Esophagus squamous epithelium (tissue), 5 donors: ENCODE measurements at places on chromosomes 12 and 14. TPM values are rescaled to one million over a fixed set of nuclear protein-coding genes. Genes with fewer than 3 reads are reported as not detected.

GRCh38 chr12:62106547-62107185 lies 153.5 kb upstream of the USP15 start:
- H3K27ac ChIP-seq: no peak overlapping the region
- no peaks in the 10 kb centered on the region for H3K4me1 ChIP-seq
- no peaks in the 10 kb centered on the region for H3K36me3 ChIP-seq

- H3K4me1 ChIP-seq: no peaks in the 10 kb centered on the region
- no peak overlapping the region for H3K27ac ChIP-seq
- H3K36me3 ChIP-seq: no peaks in the 10 kb centered on the region
- no peak for DNase-seq
- H3K27me3 ChIP-seq: no peaks in the 10 kb centered on the region
- H3K4me3 ChIP-seq: no peak overlapping the region
Measured at GRCh38 chr14:45868863-45869262, 615.9 kb upstream of the MIS18BP1 start.

DNA sequence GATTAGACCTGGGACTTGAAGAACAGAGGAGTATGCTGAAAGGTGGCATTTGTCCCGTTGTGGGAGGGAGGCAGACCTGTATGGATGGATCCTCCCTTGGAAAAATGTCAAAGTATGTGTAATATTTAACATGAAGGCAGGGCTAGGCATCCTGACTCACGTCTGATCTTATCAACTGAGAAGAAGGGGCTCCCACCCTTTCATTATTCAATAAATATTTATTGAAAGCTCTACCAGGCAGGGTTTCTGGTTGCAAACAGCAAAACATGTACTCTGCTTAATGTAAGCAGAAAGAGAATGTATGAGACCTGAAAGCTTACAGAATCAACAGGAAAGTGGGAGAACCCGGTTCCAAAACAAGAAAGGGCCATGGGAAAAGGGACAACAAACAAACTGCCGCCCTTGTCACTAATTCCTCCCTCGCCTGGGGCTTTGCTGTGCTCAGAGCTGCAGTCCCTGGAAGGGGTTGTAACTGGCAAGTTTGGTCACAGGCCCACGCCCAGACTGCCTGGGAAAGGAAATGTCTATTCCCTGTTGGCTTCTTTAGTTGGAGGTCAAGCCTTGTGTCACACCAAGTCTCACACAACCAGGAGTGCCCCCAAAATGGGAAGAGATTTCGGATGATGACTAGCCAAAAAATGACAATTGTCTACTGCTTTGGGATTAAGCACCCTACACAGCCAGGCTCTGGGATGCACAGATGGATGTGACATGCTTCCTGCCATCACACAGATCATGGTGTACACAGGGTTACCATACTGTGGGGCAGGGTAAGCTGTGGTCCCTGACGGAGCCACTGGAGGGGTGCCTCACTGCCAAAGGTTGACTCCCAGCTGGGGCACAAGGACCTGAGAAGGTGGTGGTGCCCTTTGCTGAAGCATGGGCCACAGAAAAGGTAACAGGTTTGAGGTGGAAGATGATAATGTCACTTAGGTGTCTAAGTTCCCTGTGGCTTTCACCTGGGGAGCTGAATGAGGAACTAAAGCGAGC lies 36.8 kb downstream of the RAB35 start:
- DNase-seq: no peak
- no peaks in the 10 kb centered on the region for H3K36me3 ChIP-seq
- peaks cover 12% of the 10 kb centered on the region for H3K4me1 ChIP-seq
- H3K27ac ChIP-seq: peak overlapping the region; percentile 88
- no peaks in the 10 kb centered on the region for H3K27me3 ChIP-seq

GRCh38 chr14:99148861-99149610 lies 123.0 kb downstream of the BCL11B start:
- no peaks in the 10 kb centered on the region for H3K36me3 ChIP-seq
- no peak overlapping the region for H3K4me3 ChIP-seq
- H3K4me1 ChIP-seq: no peaks in the 10 kb centered on the region
- no peak for DNase-seq
- no peaks in the 10 kb centered on the region for H3K27me3 ChIP-seq

- H3K27me3 ChIP-seq: no peaks in the 10 kb centered on the region
- no peaks in the 10 kb centered on the region for H3K36me3 ChIP-seq
- peak; percentile 21 for DNase-seq
- H3K4me3 ChIP-seq: peak overlapping the region; percentile 63
- peaks cover 26% of the 10 kb centered on the region for H3K4me1 ChIP-seq
Measured at GRCh38 chr12:57726151-57726883, 12.2 kb downstream of the AGAP2 start.

GRCh38 chr12:69150796-69151127 lies 88.6 kb upstream of the CPSF6 start:
- no peaks in the 10 kb centered on the region for H3K27me3 ChIP-seq
- no peak overlapping the region for H3K27ac ChIP-seq
- no peaks in the 10 kb centered on the region for H3K4me1 ChIP-seq
- H3K36me3 ChIP-seq: no peaks in the 10 kb centered on the region
- DNase-seq: no peak
- no peak overlapping the region for H3K4me3 ChIP-seq

- no peak overlapping the region for H3K4me3 ChIP-seq
- H3K27me3 ChIP-seq: no peaks in the 10 kb centered on the region
- H3K4me1 ChIP-seq: no peaks in the 10 kb centered on the region
- no peaks in the 10 kb centered on the region for H3K36me3 ChIP-seq
Measured at GRCh38 chr14:39628087-39628486, 195.9 kb upstream of the FBXO33 start.

DNA sequence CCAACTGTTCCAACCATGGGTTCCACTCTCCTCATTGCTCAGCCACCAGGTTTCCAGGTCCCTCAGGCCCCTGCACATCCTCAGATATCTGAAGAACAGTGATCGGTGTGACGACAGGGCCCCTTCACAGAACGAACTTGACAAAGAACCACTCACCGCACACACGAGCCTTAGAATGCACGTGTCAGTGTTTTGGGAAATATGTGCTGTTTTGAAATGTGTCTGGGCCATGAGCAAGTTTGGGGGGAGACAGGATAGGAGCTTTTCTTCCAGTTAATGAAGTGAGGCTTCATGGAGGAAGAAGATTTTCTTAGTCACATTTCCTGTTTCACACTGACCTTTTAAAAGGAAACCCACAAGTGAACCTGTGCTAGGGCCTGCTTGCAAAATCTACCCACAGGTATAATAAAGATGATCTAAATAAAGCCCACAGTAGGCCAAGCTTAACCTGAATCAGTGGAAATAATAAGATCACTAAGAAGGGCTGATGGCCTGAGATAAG lies 58.6 kb downstream of the ZFP36L1 start:
- H3K4me1 ChIP-seq: peaks cover 30% of the 10 kb centered on the region
- peak overlapping the region; percentile 68 for H3K27ac ChIP-seq
- H3K4me3 ChIP-seq: no peak overlapping the region
- no peak for DNase-seq

DNA sequence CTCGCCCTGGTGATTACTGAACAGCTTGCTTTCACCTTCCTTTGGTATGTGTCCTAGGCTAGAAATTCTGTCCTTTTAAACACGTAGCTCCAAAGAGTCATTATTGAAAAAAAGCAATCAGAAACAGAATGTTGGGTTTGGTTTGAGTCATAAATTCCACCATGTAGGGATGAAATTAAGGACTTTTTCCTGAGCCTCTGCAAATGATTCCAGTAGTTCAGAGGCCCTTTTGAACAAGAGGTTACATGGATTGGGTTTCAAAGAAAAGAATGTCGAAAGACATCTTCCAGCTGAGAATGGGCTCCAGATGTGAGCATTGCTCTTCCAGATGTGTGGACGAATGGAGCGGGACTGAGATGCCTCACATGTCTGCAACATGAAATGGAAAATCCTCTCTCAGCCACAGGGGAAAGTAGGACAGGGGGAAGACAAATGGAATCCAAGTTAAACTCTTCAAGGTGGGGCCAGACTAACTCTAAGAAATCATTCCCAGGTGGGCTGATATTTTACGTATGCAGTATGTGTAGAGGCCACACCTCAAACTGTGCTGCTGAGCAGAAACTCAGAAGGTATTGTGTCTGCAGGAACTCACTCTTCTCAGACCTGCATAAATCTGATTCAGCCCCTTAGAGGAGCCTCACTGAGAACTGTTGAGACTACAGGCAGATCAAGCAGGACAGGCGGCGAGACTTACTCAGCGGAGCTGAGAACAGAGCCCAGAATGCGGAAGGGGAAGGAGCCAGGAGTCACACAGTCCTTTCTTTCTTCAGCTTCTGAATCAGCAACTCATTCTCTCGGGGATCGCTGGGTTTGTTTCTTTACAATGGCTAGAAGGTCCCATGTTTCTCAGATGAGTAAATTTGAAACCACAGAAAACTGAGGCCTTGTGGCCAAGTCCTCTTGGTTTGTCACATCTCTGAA lies 23.3 kb upstream of the EMP1 start:
- H3K36me3 ChIP-seq: no peaks in the 10 kb centered on the region
- peaks cover 8% of the 10 kb centered on the region for H3K4me1 ChIP-seq
- no peak overlapping the region for H3K4me3 ChIP-seq
- peak overlapping the region; percentile 86 for H3K27ac ChIP-seq
- DNase-seq: no peak
- no peaks in the 10 kb centered on the region for H3K27me3 ChIP-seq

GRCh38 chr14:80080601-80081000 lies 130.7 kb downstream of the DIO2 start:
- H3K4me1 ChIP-seq: no peaks in the 10 kb centered on the region
- H3K27ac ChIP-seq: no peak overlapping the region
- H3K36me3 ChIP-seq: no peaks in the 10 kb centered on the region
- no peak overlapping the region for H3K4me3 ChIP-seq

- no peak overlapping the region for H3K4me3 ChIP-seq
Measured at GRCh38 chr14:64763801-64764621, 59.8 kb downstream of the PLEKHG3 start.

DNA sequence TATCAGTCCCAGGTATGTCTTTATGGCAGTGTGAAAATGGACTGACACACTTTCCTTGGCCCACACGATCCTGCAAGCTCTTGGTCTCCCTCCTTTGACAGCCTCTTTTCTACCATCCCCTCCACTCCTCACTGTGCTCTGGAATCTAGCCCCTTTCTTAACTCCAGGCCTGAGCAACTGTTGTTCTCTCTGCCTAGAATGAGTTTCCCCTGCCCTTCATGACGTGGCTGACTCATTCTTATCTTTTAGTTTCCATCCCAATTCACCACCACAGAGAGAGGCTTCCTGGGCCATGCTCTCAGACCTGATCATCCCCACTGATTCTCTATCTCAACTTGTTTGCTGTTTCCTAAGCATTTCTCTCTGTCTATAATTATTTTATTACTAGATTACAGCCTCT lies 157.4 kb upstream of the HMGA2 start:
- no peak for DNase-seq
- no peaks in the 10 kb centered on the region for H3K36me3 ChIP-seq
- H3K27me3 ChIP-seq: no peaks in the 10 kb centered on the region
- no peak overlapping the region for H3K4me3 ChIP-seq
- no peak overlapping the region for H3K27ac ChIP-seq

- H3K4me3 ChIP-seq: no peak overlapping the region
- no peaks in the 10 kb centered on the region for H3K36me3 ChIP-seq
- no peak for DNase-seq
- H3K4me1 ChIP-seq: no peaks in the 10 kb centered on the region
Measured at GRCh38 chr12:2395354-2395977, 342.7 kb downstream of the CACNA1C start.

DNA sequence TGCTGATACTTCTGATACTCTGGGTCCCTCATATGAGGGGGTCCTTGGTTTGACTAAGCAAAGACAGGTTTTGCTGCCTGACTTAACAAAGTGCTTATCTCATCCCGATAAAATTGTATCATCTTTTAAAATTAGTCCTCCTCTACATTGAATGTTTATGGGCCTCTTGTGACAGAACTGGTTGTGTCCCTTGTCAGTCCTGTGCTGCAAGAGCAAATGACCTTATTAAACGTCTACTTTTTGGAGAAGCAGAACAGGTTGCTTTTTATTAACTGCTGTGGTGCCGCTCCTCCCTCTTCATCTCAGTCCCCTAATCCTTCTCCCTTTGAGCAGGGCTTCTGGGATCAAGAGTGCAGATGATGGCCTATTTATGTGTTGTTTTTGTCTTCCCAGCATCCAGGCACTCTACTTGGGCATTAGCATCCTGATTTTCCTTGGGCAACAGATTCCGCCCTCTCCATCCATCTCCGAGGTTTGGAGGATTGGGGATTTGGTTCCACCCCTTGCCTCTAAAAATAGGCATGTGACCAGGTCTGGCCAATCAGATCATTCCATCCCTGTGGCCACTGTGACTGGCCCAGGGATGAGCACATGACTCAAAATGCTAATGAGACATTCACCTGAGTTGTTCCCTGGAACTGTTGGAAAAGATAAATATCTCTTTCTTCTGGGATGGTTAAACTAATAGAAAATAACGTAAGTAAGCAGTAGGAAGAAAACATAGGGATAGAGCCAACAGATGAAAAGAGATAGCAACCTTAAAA lies 2.9 kb upstream of the DENR start:
- no peak overlapping the region for H3K4me3 ChIP-seq
- H3K27me3 ChIP-seq: no peaks in the 10 kb centered on the region
- DNase-seq: no peak
- H3K36me3 ChIP-seq: no peaks in the 10 kb centered on the region

- peaks cover 48% of the 10 kb centered on the region for H3K36me3 ChIP-seq
- H3K27me3 ChIP-seq: no peaks in the 10 kb centered on the region
- peak overlapping the region; percentile 78 for H3K4me3 ChIP-seq
- DNase-seq: no peak
- peaks cover 20% of the 10 kb centered on the region for H3K4me1 ChIP-seq
Measured at GRCh38 chr14:24196071-24197055, 1.1 kb upstream of the TM9SF1 start.

DNA sequence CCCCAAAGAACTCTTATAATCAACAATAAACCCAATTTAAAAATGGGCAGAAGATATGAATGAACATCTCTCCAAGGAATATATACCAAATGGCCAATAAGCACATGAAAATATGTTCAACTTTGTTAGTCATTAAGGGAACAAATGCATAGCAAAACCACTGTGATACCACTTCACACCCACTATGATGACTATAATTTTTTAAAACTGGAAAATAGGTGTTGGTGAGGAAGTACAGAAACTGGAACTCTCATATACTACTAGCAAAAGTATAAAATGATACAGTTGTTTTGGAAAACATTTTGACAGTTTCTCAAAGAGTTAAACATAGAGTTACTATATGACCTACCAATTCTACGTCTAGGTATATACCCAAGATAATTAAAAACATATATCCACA lies 9.4 kb upstream of the HEATR5A start:
- no peak for DNase-seq
- H3K27ac ChIP-seq: no peak overlapping the region
- no peaks in the 10 kb centered on the region for H3K27me3 ChIP-seq
- H3K4me3 ChIP-seq: no peak overlapping the region
- H3K36me3 ChIP-seq: no peaks in the 10 kb centered on the region

- DNase-seq: no peak
- H3K27ac ChIP-seq: no peak overlapping the region
- no peak overlapping the region for H3K4me3 ChIP-seq
- no peaks in the 10 kb centered on the region for H3K27me3 ChIP-seq
- H3K36me3 ChIP-seq: peaks cover 13% of the 10 kb centered on the region
Measured at GRCh38 chr12:95674163-95674562, 116.4 kb downstream of the NTN4 start.

The ERH gene
- total RNA-seq: 102 TPM

The DHRS2 gene
- 0.19 TPM for total RNA-seq

The TMPRSS12 gene
- total RNA-seq: not detected

The ORAI1 gene
- 6.7 TPM for total RNA-seq

The HOXC9 gene
- total RNA-seq: 1.5 TPM

The ANKRD33 gene
- 0.70 TPM for total RNA-seq

The EP400 gene
- 23.0 TPM for total RNA-seq
